ENCODE measurements at places on chromosomes 6 and 20. TPM values are rescaled to one million over a fixed set of nuclear protein-coding genes. Genes with fewer than 3 reads are reported as not detected.

SEC63 gene
- total RNA-seq, result 20.0 TPM

C20orf202 gene
- total RNA-seq, result 0.07 TPM

CST5 gene
- not detected for total RNA-seq

ERVFRD-1 gene
- total RNA-seq, result not detected

ZNF391 gene
- total RNA-seq, result 0.25 TPM

HNF4A gene
- 23.6 TPM for total RNA-seq

RAB22A gene
- 10.8 TPM for total RNA-seq

LTA gene
- total RNA-seq, result 0.10 TPM

EMILIN3 gene
- total RNA-seq, result 0.51 TPM

PDYN gene
- total RNA-seq, result not detected

SLC17A3 gene
- 0.86 TPM for total RNA-seq

KIF25 gene
- 0.23 TPM for total RNA-seq

SPATA25 gene
- total RNA-seq, result 0.50 TPM

CNKSR3 gene
- total RNA-seq, result 13.0 TPM

NR2E1 gene
- 0.07 TPM for total RNA-seq

PRR18 gene
- 0.29 TPM for total RNA-seq

AKAP7 gene
- total RNA-seq, result 3.3 TPM

MYO6 gene
- total RNA-seq, result 6.1 TPM

FAM184A gene
- total RNA-seq, result not detected

PLCB4 gene
- 25.2 TPM for total RNA-seq

MAK gene
- 0.11 TPM for total RNA-seq

DACT2 gene
- 0.06 TPM for total RNA-seq

STK4 gene
- 13.2 TPM for total RNA-seq
